NCI-H345 (cell line): ENCODE measurements at places on chromosomes 2 and 18.

DNA sequence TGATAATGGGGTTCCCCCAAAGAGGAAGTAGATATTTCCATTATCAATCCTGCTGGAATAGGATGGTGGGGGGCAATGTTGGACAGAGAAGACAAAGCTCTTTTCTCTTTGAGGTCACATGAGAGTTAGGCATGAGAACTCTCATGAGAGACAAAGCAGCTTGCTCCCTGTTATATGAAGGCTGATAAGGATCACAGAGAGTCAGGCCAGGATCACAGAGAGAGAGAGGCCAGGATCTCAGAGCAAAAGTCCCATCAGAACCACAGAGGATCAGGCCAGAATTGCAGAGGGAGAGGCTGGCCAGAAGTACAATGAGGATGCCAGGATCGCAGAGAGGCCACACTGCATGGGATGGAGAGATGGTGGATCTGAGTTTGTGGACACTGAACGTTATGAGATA, 457.1 kb downstream of the LPIN1 start:
- no peak for DNase-seq

DNA sequence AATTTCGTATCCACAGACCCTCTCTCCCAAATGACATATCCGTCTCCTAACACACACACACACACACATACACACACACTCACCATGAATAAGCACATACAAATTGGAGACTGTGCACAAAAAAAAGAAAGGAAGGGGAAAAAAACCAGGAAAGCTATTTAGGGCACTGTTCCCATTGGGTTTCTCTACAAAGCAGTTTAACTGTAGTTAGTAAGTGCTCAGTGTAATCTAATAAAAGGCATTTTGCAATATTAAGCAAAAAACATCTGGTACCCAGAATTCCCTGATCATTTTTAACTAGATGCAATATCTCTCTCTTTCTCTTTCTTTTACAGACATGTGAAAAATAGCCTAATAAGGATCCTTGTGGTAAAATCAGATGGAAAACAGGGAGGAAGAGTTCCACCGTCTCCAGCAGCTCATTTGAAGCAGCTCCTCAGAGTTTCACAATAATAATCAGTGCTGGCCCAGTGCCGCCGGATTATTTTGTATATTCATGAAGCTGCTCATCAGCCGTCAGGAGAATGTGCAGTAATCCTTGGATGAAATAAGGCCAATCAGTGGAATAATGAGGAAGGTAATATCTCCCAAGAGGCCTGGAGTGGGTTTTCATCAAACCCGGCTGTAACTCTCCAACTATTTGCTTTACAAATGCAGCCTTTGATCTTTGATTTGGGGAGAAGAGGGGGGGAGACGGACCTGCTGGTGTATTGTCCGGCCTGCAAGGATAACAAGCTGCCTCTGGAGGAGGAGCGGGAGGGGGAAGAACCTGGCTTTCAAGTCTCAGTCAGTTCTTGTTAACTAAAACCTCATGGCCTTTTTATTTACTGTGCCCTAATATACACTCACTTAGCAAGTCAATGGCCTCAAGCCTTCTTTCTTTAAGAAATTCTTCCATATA, 227.6 kb upstream of the SMIM21 start:
- DNase-seq: no peak

- no peak for DNase-seq
These were observed 390.2 kb upstream of the NXPH2 start for GRCh38 chr2:139170406-139170805.

- no peak for DNase-seq
These were observed 258.2 kb upstream of the THUMPD2 start for GRCh38 chr2:40037303-40037702.

- DNase-seq: no peak
These were observed 838.1 kb upstream of the ACVR2A start for GRCh38 chr2:147006736-147007141.

DNA sequence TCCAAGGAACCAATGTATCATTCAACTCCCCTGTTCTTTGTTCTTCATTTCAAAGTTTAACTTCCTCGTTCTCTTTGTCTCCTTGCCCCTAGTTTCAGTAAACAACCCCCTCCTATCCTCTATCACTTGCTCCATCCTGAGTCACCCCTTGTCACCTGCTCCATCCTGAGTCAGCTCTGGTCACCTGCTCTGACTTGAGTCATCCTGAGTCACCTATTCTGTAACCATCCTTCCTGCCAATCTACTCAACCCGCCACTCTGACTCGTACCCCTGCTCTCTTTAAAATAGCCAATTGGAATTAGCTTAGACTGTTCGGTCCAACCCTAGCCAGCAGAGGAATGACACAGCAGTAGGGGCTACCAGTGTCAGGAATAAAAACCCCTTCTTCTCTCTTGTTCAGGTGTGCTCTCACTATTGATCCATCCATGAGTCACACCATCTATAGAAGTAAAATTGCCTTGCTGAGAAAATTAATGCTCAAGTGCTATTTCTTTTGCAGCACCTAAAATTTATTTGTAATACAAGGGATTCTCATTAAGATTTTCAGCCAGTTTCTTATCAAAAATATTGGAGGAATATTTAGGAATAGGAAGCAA, 326.8 kb downstream of the AKAIN1 start:
- DNase-seq: no peak

GRCh38 chr2:39723946-39724827, 54.9 kb downstream of the THUMPD2 start:
- no peak for DNase-seq

DNA sequence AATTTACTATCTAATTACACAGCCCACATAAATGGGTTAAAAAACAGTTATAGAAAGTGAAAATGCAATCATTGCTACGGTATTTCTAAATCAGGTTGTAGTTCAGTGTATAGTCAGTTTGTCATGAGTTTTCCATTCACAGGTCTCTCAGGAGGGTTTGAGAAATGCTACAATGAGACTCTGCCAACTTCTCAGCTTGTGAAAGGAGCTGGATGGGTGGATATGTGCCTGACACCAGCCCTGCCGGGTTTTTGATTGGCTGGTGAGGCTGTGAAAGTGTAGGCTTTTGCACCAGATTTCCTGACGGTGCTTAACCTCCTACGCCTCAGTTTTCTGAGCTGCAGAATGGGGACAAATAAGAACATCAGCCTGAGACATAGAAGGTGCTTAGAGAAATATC, 102.6 kb upstream of the SMIM21 start:
- no peak for DNase-seq

GRCh38 chr18:75205514-75206132, 3.3 kb downstream of the PTGR3 start:
- DNase-seq: no peak

- DNase-seq: no peak
These were observed 53.5 kb downstream of the VSNL1 start for GRCh38 chr2:17593841-17594491.
